ENCODE measurements at places on chromosomes 6 and 20. TPM values are rescaled to one million over a fixed set of nuclear protein-coding genes. Genes with fewer than 3 reads are reported as not detected.

Gene PI16
- 1.0 TPM for total RNA-seq

Gene TFAP2A
- total RNA-seq = 0.21 TPM

- no peaks in the 10 kb centered on the region for H3K36me3 ChIP-seq
- H3K4me3 ChIP-seq = no peak overlapping the region
- no peak overlapping the region for H3K27ac ChIP-seq
- peaks cover 15% of the 10 kb centered on the region for H3K27me3 ChIP-seq
- no peak for DNase-seq
Measured at GRCh38 chr6:70194421-70194820, 108.5 kb downstream of the COL9A1 start.

GRCh38 chr6:98894810-98895209 lies 52.9 kb downstream of the FBXL4 start:
- peaks cover 46% of the 10 kb centered on the region for H3K36me3 ChIP-seq
- H3K27ac ChIP-seq = no peak overlapping the region
- no peak overlapping the region for H3K4me3 ChIP-seq
- H3K4me1 ChIP-seq = no peaks in the 10 kb centered on the region

Gene SLC4A11
- total RNA-seq = 1.1 TPM

GRCh38 chr20:1287787-1288569 lies 21.9 kb downstream of the SNPH start:
- DNase-seq = no peak
- no peaks in the 10 kb centered on the region for H3K27me3 ChIP-seq
- H3K27ac ChIP-seq = no peak overlapping the region
- peaks cover 39% of the 10 kb centered on the region for H3K4me1 ChIP-seq

- H3K4me3 ChIP-seq = peak overlapping the region; percentile 89
- peak overlapping the region; percentile 55 for H3K27ac ChIP-seq
- no peaks in the 10 kb centered on the region for H3K27me3 ChIP-seq
- peaks cover 46% of the 10 kb centered on the region for H3K4me1 ChIP-seq
- H3K36me3 ChIP-seq = peaks cover 2% of the 10 kb centered on the region
- peak; percentile 33 for DNase-seq
Measured at GRCh38 chr20:25195962-25196785, 662 bp downstream of the ENTPD6 start.

Gene POU5F1
- not detected for total RNA-seq

Gene TFAP2D
- total RNA-seq = not detected

DNA sequence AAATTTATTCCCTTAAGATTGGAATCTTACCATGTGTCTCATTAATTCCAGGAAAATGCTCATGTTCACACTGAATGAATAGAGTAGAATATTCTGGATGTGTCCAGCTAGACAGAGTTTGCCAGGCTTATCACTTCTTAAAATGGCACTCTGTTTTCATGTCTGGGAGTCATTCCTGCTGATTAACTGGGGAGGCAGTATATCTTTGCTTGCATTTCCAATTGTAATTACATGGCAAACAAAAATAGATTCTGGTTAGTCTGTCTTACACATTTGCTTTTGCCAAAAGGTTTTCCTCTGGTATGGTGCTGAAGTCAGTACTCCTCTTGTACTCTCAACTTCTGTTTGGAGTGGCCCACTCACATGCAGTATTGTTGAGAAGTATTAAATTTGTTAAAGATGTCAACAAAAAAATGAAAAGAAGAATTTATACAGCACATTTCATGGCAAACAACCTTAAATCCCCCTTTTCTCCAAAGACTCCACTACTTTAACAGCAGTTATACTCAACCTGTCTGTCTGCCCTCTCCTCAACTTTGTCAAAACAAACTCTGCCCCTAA lies 70.2 kb downstream of the TENT5A start:
- no peak overlapping the region for H3K4me3 ChIP-seq
- H3K4me1 ChIP-seq = no peaks in the 10 kb centered on the region
- no peak overlapping the region for H3K27ac ChIP-seq
- no peak for DNase-seq
- no peaks in the 10 kb centered on the region for H3K36me3 ChIP-seq
- no peaks in the 10 kb centered on the region for H3K27me3 ChIP-seq

DNA sequence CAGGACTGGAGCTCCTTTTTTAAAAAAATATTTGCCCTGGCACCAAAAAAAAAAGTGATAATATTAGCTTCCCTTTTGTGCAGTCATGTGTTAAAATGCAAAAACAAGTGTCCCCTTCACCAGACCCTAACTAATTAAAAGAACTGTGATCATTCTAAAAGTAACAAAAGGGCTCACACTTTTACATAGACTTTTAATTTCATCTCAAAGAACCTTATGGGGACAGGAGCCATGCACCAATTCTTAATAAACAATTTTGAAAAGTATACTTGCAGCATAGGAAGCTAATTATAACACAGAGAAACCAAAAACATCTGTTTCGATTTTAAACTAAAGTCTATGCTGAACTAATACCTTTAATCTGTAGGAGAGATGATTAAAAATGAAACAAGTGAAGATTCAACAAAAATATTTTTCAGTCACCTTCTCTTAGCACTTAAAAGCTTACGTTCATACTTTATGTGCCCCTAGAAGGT lies 17.3 kb downstream of the STX7 start:
- H3K27me3 ChIP-seq = no peaks in the 10 kb centered on the region
- peaks cover 28% of the 10 kb centered on the region for H3K36me3 ChIP-seq
- H3K27ac ChIP-seq = no peak overlapping the region

Gene APOM
- 2.9 TPM for total RNA-seq

GRCh38 chr6:79602859-79603258 lies 28.3 kb upstream of the SH3BGRL2 start:
- H3K27ac ChIP-seq = no peak overlapping the region
- no peaks in the 10 kb centered on the region for H3K4me1 ChIP-seq
- H3K36me3 ChIP-seq = no peaks in the 10 kb centered on the region
- no peak for DNase-seq
- no peaks in the 10 kb centered on the region for H3K27me3 ChIP-seq

Measured in activated CD4-positive, alpha-beta memory T cell treated with anti-CD3 and anti-CD28 coated beads for 36 hours (primary cell).